ENCODE measurements at places on chromosomes 16 and 17.

- DNase-seq = no peak
Measured at GRCh38 chr17:30477774-30478115, 537 bp downstream of the GOSR1 start.

- DNase-seq = peak; percentile 34
Measured at GRCh38 chr17:10295728-10296343, 77.0 kb downstream of the MYH13 start.

GRCh38 chr17:51439395-51440229 is 179.3 kb downstream of the UTP18 start:
- DNase-seq = no peak

GRCh38 chr17:18257982-18258355 is 569 bp downstream of the FLII start:
- DNase-seq = peak; percentile 89

DNA sequence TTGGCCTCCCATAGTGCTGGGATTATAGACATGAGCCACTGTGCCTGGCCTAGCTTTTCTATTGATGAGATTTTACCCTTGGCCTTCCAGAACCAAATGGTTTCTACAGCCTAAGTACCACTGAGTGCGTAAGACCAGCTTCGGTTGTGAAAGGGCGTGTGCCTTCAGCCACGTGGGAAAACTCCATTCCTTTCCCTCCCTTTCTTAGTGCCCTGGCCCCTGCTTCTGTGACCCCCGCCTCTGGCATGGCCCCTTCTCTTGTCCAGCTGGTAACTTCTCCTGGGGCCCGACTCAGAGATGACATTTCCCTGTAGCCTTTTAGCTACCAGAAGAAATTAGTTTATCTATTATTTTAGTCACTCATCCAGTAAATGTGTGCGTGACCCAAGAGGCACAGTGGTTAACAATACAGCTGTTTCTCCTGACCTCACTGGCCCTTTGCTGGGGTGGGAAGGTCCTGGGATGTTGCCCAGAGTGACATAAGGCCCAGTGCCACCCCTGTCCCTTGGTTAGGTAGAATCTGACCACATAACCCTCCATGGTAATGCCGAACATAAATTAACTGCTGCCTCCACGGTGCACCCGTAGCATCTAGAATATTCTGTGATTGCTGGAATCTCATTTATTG is 97.3 kb downstream of the PLCG2 start:
- no peak for DNase-seq

DNA sequence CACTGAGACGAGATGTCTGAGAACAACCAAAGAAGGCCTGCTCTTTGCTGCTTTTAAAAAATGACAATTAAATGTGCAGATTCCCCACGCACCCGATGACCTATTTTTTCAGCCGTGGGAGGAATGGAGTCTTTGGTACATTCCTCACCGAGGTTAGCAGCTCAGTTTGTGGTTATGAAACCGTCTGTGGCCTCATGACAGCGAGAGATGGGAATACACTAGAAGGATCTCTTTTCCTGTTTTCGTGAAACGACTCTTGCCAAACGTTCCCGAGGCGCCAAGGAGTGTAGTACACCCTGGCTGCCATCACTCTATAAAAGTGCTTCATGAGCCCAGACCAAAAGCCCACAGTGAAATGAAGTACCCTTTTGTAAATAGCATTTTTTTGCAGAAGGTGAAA is 87.8 kb downstream of the CRISPLD2 start:
- DNase-seq = no peak

DNA sequence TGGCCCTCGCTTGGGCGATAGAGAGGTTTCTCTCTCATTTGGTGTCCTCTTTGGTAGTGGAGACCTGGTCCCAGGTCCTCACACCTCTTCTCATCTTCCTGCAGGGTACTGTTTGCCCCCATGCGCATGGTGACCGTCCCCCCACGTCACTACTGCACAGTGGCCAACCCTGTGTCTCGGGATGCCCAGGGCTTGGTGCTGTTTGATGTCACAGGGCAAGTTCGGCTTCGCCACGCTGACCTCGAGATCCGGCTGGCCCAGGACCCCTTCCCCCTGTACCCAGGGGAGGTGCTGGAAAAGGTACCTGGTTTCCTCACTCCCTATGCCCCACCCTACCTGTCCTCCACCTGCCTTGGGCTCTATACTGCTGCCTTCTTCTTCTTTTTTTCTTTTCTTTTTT is 10.5 kb downstream of the MVP start:
- DNase-seq = no peak

- DNase-seq = no peak
Measured at GRCh38 chr16:8260140-8260539, 330.2 kb downstream of the TMEM114 start.

DNA sequence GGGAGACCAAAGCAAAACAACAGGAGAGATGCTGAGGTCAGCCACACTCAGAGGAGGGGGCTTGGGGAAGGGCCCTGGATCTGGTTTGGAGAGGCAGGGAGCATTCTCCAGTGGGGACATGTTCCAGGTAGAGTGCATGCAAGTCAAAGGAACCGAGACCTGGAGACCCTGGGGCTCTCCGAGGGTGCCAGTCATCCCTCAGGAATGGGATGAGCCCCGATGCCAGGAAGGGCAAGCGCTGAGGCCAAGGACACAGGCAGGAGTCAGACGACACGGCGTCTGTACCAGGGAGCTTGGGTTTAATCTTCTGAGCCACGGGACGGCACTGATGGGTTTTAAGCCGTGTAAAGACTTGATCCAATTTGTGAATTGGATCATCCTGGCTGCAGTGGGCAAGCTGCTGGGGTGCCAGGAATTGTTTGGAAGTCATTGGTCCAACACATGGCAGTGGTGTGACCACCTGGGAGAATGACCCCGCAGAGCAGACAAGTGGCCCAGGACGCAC is 32.9 kb upstream of the ANKRD40CL start:
- DNase-seq = no peak

- DNase-seq = no peak
Measured at GRCh38 chr17:73998653-73999645, 204.5 kb upstream of the RPL38 start.

DNA sequence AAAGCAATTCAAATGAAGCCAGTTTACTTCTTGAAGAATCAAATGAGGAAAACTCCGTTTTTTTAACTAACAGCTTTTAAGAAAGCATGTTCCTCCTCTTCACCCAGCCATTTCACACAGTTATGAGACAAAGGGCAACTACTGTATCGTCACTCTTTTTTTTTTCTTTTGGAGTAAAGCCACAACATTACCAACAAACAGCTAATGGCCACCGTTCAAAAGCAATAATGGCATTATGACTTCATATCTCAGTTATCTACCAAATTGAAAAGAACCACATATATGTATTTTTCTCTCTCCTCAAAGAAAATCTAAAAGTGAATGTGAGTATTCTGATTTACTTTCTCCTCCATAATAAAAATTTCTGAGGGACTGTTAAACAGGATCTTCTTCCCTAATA is 14.5 kb downstream of the GRB2 start:
- DNase-seq = no peak

DNA sequence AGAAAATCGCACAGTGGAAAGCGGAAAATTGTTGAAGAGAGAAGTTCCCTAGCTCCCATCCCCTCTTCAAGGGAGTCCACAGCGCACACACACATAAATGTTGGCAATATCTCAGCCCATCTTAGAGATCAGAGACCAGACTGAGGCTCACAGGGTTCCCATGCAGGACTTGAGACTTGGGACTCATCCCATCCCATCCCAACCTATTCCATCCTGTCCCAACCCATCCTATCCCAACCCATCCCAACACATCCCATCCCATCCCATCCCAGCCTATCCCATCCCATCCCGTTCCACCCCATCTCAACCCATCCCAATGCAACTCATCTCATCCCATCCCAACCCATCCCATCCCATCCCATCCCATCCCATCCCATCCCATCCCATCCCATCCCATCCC is 29.6 kb downstream of the GSG1L start:
- no peak for DNase-seq

DNA sequence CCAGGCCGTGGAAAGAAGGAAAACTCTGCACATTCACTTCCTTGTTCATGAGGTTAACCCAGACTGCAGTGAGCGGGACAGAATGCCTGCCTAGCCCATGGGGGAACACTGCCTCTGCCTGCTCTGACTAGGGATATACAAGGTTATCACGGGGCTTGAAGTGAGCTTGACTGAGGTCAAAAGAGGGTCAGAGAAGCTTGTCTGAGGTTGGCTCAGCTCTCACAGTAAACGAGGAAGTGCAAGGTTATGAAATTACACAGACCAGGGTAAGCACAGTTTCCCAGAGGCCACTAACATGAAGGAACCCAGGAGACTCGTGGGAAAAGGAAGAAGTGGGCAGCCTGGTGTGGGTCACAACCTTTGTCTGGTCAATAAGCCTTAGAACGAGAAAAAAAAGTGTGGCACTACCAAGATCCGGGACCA is 28.7 kb downstream of the HIC1 start:
- DNase-seq = no peak

DNA sequence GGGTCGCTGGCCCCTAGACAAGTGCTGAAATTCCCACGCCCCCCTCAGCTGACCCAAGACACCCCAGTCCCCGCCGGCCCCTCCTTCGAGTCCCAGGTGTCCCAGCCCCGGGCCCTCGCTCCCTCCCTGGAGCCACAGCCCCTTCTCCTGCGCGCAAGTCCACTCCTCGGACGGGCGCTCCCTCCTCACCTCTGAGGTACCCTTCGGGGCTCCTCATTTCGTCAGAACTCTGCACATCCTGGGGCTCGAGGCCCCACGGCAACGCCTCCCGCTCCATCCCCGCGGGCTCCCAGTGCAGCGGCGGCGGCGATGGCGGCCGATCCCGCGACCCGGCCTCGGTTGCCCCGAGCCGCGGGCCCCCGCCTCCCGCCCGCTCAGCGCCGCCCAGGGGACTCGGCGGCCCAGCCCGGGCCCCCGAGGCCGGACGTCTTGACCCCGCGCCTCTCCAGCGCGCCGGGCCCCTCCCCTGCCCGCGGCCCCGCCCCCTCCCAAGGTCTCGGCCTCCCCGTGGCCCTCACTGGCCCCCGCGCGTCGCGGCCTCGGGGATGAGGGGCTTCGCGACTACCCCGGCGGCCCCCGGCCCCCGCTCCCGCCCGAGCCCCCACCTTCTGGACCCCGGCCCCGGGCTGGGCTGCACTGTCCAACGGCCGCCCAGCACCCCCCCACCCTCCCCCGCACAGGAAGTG is at the start of gene ZNF768:
ZNF768 (minus strand) TSS at position 430 of the 686 bp plus-strand sequence; CDS start at position 277, 153 bp downstream.
- DNase-seq = peak; percentile 54

- no peak for DNase-seq
Measured at GRCh38 chr17:44223541-44224071, 4.1 kb upstream of the UBTF start.

DNA sequence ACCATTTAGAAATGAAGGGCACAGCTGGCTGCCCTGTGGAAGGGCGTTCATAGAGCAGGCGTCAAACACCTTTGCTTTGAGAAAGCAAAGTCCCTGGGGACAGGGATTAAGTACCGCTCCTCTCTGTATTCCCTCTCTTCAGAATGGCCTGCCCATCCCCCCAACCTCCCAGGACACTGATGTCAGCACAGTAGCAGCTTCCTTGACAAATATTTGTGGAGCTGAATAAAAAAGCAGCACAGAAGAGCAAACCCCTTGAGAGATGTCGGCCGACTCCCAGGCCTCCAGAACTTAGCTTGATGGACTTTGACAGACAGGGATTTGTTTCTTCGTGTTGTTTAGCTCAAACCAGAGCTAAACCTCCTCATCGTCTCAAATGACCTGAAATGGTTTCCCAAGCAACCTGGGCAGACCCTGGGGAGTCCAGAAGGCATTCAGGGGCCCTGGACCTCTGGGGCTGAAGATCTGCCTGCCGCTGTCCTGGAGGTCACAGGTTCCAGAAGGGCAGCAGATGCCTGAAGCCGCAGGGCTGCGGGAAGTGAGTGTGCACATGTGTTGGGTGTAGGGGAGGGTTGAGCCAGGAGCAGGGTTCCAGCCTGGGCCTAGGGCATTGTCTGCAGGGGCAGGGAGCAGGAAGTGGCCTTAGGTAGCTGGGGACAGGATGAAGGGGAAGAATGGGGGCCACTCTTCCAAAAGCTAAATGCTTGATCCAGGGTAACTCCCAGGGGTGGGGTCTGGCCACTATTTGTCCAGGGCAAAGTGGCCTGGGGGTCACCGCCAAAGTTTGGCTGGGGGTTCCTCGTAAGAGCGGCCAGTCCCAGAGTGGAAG is 42.3 kb upstream of the NKD1 start:
- DNase-seq = no peak

GRCh38 chr16:84633622-84634021 is 14.7 kb upstream of the KLHL36 start:
- no peak for DNase-seq

- no peak for DNase-seq
Measured at GRCh38 chr16:1538804-1539520, 5.5 kb downstream of the TMEM204 start.

DNA sequence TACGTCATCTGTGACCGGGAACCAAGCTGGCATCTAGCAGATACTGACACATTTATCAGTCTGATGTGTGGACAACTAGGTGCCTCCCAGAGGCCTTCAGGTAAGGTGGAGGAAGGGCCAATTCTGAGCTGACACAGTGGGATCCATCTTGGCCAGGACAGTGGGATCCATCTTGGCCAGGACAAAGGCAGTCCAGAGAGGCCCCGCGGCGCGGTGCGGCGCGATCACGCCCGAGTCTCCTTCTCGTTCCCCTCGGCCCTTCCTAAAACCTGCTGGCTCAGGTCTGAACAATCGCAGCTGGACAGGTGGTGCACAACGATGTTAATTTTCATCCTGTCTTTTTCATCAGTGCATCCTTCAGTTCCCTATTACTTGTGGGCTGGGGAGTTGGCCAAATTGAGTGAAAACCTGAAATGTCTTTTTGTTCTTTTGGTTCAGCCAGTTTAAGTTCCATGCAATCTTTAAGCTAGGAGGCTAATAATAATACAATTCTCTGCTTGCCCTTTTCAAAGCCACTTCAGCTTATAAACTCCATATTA is 486 bp upstream of the WSB1 start:
- no peak for DNase-seq

DNA sequence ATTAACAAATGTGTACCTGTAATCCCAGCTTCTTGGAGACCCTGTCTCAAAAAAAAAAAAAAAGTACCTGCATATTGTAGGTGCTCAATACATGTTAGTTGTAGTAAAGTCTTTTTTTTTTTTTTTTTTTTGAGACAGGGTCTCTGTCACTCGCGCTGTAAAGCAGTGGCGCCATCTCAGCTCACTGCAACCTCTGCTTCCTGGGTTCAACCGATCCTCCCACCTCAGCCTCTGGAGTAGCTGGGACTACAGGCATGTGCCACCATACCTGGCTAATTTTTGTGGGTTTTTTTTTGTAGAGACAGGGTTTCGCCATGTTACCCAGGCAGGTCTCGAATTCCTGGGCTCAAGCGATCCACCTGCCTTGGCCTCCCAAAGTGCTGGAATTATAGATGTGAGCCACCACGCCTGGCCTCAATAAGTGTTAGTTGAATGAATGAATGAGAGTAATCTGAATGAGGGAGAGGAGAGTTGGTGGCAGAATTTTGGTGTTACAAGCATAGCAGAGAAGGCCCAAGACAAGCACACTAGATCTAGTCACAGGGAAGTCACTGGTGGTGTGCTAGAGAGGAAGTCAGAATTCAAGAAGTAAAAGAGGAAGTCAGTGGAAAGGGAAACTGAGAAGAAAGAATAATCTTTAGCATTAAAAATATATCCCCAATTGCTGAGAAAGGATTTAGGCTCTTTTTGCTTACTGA is 9.4 kb upstream of the MYL4 start:
- no peak for DNase-seq
